8988T (cell line): ENCODE measurements at places on chromosomes 4 and X.

GRCh38 chrX:110086162-110086915 is 83.4 kb downstream of the TMEM164 start:
- DNase-seq = no peak

DNA sequence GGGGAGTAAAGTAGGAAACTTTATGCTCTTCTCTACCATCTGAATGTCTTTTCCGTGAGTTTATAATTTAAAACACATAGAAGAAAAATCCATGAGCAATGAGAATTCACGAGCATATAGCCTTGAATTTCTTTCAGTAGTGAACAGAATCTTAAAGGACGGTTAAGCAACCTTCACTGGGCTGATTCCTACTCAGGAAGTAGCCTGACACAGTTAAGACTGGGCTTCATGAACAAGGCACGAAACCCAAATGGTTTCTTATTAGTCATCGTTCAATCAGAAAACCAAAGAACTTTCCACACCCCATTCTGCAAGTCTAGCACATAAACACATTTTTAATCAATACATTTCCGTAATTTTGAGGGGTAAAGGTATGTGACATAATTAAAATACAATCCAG is 95.8 kb downstream of the SH3KBP1 start:
- DNase-seq = no peak

DNA sequence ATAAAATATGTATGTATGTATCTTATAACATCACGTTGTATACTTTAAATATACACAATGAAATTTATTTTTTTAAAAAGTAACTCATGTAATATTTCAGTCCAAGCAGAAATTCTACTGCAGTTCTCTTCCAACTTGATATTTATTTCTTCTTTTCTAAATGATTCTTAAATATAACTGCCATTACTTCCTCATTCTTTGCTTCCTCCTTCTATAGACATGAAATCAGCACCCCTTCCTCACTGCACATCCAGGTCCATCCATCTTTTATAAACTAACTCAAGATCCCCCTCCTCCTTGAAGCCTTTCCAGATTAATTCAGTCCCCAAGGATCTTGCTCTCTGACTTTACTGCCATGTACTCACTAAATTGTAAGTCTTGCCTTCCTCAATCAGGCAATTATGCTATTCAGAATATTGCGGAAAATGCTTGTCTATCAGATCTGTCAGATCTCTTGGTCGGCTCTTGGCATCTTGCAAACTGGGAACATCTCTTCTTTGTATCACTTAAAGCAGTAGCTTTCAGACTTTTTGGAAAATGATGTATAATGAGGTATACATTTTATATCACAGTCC is 3.7 kb downstream of the GPRIN3 start:
- DNase-seq = no peak

DNA sequence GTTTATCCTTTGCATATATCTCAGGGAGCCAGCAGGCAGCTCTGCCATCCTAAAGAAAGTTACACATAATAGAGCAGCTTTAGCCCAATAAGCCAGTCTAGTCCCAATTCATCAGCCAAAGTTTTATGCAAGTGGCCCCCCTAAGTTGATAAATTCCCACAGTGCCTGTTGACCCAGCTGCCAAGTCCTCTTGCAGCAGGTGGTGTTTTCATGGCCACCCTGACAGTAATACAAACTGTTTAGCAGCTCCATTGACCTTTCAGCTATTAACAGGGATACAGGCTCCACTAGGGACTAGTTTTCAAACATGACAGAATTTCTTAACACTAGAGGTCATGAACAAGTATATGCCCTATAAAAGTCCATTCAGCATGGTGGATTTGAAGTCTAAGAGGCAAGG is 77.5 kb downstream of the HHIP start:
- DNase-seq = no peak

DNA sequence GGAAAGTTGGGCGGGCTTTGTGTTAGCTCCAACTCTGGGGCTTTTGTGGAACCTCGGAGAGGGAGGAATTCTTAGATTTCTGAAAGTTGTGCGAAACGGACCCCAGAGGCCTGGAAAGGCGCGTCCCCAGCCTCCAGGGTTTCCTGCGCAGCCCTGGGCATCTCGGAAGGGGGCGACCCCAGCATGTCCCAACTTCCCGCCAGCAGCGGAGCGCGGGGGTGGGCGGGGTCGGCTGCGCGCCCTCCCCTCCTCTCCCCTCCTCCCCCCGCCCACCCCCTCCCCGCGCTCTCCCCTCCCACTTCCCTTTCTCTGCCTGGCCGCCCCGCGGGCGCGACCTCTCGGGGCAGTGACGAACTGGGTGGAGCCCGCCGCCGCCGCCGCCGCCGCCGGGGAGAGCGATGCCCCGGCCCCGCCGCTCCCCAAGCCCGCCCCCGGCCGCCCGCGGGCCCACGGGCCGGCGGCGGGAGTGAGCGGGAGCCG is 16.8 kb downstream of the PTTG2 start:
- DNase-seq = peak; percentile 61
